SW480 (cell line): ENCODE measurements at places on chromosomes 7 and 10.
A peak's percentile ranks its signal among the peaks of the same experiment; 100 is the strongest.

DNA sequence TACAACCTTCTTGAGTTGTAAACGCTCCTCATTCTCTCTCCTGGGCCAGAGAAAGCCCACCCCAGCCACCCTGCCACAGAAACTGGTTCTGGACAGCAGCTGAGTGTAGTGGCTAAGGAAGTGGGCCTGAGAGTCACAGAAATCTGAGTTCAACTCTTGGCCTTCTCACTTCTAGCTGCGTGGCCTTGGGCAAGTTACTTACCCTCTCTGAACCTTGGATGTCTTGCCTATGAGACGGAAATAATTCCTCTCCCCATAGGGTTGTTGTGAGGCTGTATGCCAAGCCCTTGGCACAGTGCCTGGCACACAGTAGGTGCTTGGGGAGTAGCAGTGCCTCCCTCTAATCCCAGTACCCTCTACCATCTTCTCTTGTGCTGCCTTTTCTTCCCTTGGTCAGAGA lies 51.5 kb downstream of the ADAMTS14 start:
- no peak for DNase-seq

- DNase-seq, result no peak
These were observed 139.7 kb upstream of the SH2B2 start for GRCh38 chr7:102147008-102147407.

GRCh38 chr10:22433875-22434274 lies 88.6 kb downstream of the SPAG6 start:
- peak; percentile 24 for DNase-seq

DNA sequence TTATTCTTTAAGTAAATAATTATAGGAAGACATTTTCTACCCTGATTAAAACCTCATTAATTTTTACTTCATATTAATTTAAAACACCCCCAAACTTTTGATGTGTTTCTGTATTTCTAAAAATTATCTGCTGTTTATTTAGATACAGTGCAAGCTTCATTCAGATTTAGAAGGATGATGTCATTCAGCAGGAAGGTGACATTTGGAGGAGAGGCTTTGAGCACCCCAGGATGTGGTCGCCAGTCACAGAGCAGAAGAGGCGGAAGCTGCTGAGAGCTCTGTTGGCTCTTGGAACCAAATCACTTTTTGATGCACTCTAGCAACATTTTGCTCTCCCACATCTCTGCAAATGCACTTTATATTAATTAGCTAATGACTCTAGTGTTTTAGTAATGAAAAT lies 233.9 kb upstream of the CACNA2D1 start:
- peak; percentile 50 for DNase-seq

DNA sequence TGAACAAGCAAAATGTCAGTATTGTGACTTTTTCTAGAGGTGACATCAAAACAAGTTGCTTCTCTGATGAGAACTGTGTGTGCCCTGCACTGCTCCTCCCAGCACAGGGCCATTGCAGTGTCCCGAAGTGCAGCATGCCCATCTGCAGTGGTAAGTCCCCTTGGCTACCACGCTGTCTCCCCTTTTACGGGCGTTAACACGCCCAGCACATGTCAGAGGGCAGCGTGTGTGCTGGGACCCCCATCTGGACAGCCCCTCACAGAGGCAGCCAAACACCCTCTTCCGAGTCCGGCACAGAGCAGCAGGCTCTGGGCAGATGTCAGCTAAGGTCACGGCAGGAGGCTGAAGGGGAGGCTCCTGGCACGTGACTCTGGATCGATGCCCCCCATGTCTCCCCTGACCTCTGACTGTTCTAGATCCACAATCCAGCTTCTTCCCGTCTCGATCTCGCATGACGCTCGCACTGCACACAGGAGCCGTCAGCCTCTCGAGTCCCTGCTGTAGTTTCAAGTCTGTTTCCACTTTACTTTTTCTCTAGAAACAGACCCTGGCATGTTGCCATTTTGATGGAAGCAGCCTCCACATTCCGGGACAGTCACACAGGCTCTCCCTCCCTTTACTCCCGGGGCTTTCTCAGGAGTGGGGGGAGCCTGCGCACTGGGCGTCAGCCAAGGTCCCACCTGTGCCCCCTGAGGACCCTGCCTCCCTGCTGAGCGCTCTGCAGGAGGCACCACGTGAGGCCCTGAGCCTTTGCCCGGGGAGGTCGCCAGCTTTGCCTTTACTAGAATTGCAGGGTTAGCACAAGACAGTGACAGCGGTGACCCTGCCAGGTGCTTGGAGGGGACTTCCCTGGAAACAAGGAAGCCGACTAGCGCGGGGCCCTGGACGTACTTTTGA lies 133.8 kb downstream of the TCERG1L start:
- no peak for DNase-seq

DNA sequence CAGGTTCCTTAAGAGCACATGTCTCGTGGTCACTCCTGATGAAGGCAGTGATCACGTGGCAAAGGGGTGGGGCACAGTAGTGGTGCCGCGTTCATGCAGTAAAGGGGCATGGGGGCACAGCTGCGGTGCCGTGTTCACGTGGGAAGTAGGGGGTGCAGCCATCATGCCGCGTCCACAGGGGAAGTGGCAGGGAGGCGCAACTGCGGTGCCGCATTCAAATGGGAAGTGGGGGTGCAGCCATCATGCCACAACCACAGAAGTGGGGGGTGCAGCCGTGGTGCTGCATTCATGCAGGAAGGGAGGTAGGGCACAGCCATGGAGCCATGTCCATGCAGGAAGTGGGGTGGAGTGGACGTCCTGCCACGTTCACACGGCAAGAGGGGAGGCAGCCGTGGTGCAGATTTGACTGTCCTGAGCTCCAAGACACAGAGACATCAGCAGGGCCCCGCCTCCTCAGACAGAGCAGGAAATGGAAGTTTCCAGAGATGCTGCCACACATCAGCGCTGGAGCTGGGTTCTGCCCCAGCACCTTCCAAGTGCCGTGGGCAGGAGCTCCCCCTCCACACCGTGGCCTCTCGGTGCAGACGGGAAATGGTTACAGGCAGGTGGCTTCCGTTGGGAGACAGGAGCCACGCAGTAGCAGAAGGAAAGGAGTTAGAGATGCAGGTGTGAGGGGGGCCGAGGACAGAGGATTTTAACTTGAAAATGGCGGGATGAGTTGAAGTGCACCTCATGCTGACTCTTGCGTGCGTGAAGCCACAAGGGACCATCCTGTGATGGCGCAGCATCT lies 95.0 kb upstream of the DDC start:
- no peak for DNase-seq

- no peak for DNase-seq
These were observed 102.1 kb downstream of the RTKN2 start for GRCh38 chr10:62166331-62167131.

GRCh38 chr10:34647160-34647559 lies 167.9 kb downstream of the PARD3 start:
- no peak for DNase-seq

DNA sequence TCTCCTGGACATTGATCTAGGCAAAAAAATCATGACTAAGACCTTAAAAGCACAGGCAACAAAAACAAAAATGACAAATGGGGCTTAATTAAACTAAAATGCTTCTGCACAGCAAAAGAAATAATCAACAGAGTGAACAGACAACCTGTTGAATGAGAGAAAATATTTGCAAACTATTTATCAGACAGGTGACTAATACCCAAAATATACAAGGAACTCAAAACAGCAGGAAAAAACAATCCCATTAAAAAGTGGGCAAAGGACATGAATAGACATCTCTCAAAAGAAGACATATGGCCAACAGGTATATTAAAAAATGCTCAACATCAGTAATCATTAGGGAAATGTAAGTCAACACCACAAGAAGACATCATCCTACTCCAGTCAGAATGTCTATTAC lies 166.8 kb downstream of the MTERF1 start:
- no peak for DNase-seq

- no peak for DNase-seq
These were observed 562.9 kb downstream of the GFRA1 start for GRCh38 chr10:115710136-115710535.

GRCh38 chr7:158273138-158273651 lies 314.4 kb downstream of the PTPRN2 start:
- no peak for DNase-seq

DNA sequence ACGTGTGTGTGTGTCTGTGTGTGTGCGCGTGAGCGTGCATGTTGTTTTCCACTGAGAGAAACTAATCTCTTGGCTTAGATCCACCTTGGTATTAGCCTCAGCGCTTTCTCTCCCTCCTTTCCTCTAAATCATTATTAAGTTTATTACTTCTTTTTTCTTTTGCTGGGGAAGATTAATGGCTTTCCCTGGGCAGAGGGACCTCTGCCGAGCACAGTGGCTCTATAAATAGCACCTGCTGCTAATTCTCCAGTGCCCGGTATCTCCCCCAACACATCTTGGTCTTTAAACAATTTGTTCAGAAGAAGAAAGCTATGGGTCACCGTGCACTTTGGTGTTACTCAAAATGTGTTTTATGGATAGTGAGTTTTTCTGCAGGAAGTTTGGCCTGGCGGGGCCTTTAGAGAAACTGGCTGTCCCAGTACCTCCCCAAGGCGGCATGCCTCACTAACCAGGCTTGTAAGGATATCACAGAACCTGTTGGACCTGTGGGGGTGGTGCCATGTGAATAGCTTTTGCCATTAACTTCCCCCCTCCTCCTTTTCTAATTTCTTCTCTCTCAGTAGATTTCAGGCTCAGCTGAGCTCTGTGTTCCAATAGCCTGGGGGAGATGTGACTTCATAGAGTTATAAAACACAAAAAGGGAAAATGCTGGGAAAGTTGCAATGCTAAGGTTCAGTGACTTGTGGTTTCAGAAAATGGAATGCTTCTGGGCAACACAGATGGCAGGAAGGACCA lies 70.1 kb upstream of the RAB11FIP2 start:
- no peak for DNase-seq

DNA sequence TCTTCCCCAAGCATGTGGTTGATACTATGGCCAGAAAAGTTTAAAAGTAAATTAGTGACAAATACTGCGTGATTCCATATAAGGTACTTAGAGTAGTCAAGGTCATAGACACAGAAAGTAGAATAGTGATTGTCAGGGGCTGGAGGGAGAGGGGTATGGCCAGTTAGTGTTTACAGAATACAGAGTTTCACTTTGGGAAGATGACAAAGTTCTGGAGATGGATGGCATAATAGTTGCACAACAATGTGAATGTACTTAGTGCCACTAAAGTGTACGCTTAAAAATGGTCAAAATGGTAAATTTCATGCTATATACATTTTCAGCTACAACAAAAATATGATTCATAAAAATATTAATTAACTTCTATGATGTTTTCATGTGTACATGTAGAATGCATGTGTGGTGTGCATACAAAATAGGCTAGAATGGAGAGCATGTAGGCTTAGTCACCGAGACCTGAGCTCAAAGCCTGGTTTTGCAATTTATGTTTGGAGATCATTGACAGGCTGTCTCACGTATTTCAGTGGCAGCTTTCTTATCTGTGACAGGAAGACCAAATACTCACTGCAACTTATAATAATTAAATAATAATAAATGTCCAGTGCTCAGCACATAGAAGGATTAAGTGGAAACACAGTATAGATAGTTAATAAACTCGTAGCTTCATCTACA lies 625.6 kb downstream of the SUGCT start:
- no peak for DNase-seq

GRCh38 chr7:120876922-120877321 lies 19.0 kb upstream of the TSPAN12 start:
- no peak for DNase-seq

DNA sequence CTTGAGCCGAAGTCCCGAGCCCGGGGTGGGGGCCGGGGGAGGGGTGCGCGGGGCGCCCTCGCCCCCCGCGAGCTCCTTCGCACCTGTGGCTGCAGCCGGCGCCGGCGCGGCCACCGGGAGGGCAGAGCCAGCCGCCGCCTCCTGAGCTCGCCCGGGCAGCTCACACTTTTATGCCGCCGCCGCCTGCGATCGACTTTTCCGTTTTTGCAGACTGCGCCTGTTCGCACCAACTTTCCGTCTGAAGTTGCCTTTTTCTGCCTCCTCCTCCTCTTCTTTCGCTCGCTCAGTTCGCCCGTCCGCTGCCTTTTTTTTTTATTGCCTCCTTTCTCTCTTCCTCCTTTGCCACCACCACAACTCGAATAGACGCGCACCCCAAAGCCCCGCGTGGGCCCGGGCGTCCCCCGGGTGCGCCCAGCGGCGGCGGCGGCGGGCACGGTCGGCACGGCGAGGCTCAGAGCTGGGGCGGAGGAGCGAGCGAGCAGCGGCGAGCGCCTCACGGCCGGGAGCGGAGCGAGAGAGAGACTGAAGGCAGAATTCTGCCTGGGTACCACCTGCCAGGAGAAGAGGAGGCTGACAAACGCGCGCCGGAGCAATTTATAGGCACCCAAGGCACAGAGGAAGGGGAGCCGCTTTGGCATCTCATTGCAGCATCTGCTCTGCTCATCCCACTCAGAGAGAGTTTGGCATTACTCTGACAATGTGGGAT lies at the start of gene C1QL3:
TSS of gene C1QL3 (minus strand) at position 569 of the 706 bp plus-strand sequence. CDS start 814 bp downstream, outside the sequence.
- DNase-seq, result peak; percentile 12

GRCh38 chr10:128152741-128153580 lies 26.7 kb upstream of the MKI67 start:
- DNase-seq, result no peak

DNA sequence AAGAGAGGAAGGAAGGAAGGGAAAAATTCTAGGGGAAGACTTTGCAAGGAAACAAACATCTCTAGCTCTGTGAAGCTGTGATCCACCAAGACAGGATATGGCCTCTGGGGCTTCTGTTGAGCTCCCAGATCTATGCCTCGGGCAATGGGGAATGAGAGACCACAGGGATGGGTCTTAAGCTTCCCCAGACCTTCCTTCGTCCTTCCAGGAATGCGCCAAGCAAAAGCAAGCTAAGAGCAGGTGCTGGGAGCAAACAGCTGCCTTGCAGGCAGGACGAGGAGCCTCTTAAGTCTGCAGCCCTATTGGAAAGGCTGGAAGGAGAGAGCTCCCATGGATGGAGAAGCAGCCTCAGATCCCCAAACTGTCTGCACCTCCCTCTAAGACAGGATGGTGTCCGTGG lies 21.9 kb upstream of the ELN start:
- no peak for DNase-seq

DNA sequence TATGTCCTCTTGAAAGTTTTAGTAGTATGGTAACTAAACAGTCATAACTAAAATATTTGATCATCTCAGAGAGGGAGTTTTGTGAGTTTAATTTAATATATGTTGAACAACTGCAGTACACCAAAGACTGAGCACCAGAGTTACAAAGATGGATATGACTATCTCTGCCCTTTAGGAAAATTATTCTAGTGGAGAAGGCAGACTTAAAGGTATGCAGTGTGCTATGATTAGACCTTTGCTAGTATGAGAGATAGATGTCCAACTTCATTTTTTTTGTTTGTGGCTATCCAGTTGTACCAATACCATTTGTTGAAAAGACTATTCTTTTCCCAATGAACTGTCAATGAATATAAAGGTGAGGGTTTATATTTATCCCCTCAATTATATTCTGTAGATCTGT lies 33.4 kb downstream of the AKAP9 start:
- no peak for DNase-seq

- no peak for DNase-seq
These were observed 27.0 kb downstream of the BLNK start for GRCh38 chr10:96244354-96244753.

- DNase-seq, result peak; percentile 83
These were observed 14.8 kb downstream of the DPCD start for GRCh38 chr10:101602761-101603398.

DNA sequence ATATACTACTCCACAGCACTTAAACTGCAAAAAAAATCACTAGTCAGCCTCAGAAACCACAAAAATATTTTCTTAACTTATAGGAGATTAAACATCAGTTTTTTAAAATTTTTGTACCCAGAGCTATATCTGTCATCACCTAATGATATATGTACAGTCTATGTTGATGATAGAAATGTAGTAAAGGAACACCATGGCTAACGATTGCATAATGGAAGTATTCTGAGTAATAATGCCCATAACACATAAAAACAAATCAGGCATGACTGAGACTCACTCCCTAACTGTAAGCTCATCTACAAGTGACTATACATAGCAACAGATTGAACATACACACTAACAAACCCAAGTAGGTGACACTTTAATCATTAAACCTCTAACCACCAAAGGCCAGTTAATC lies 51.3 kb downstream of the TSPAN12 start:
- no peak for DNase-seq
